Activated T-cell treated with anti-CD3 and anti-CD28 coated beads, Interleukin-2, amount 50 U/mL, for 72 hours (primary cell): ENCODE measurements at places on chromosomes 16 and 17. TPM values are rescaled to one million over a fixed set of nuclear protein-coding genes. Genes with fewer than 3 reads are reported as not detected.

GRCh38 chr16:75195811-75196790, 10.9 kb downstream of the CTRB2 start:
- no peak for DNase-seq

DNA sequence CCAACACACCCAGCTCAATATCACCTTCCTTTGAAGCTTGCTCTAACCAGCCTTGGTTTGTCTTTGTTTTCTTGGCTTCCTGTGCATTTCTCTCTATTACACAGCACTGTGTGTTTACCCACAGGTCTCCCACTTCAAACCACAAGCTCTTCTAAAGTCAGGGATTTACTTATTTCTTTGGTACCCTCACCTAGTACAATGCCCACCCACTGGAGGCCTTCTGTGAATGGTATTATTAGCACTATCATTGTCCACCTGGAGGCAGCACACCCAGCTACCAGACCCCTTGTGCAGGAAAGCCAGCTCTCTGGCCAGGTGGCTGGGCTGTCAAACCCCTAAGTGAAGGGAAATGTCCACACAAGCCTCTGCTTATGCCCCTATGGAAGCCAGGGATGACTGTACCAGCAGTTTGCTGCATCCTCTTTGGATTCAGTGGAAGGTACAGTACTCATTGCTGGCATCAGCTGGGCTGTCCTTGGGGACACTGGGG, 9.4 kb upstream of the TOP2A start:
- peak; percentile 40 for DNase-seq

DNA sequence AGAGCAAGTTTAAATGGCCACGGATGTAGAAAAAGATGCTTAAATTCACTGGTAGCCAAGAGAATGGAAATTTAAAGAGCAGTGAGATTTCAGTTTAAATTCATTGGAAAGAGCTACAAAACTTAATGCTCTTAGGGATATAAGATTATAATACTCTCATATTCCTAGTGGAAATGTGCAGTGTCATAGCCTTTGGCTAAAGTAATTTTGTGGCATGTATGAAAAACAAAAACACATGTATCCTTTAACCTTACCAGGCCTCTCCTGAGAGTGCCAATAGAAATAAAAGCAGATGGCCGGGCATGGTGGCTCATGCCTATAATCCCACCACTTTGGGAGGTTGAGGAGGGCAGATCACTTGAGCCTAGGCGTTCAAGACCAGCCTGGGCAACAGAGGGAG, 289.2 kb downstream of the PHKB start:
- DNase-seq, result no peak

DNA sequence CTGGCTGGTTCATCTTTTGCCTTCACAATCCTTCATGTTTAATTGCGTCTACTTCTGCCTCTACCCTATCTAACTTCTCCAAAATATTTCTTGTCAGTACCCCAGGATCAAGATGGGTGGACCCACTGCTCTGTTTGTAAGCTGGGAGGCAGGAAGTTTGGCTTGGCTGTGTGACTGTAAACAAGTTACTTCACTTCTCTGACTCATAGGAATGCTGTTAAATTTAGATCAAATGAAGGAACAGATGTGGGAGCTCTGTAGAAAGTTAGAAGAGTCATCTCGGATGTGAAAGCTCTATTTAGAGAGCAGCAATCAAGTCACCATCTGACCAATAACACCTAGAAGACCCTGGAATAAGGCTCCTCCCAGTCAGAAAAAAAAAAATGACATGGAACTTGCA, 55.2 kb upstream of the MRTFB start:
- DNase-seq, result no peak

DNA sequence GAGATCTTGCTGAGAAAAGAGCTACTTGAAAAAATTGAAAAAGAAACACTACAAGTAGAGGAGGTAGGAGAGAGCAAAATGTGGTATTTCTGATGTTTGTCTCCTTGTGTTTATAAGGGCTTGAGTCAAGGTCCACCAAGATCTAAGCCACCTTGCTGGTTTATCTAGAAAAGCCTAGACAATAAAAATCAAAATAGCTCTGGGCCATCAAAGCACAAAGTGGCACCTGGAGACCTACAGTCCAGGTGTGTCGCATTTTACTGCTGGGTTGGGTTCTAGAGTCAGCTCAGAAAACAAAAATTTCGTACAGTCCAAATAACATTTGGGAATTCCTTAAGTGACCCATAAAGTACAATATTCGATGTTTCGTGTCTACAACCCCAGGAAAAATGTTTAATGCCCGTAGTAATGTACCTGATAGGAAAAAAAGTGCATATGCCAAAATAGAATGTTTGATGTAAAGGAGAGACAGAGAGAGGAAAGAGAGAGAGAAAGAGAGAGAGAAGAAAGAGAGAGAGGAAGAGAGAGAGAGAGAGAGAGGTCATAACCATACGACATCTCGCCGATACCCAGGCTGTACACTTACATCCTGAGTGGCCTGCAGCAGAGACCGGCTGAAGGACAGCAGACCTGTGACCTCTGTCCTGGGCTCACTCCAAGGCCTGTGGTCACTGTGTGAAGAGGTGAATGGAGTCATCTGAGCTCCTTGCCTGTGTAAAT, 27.1 kb downstream of the PRSS54 start:
- no peak for DNase-seq

DNA sequence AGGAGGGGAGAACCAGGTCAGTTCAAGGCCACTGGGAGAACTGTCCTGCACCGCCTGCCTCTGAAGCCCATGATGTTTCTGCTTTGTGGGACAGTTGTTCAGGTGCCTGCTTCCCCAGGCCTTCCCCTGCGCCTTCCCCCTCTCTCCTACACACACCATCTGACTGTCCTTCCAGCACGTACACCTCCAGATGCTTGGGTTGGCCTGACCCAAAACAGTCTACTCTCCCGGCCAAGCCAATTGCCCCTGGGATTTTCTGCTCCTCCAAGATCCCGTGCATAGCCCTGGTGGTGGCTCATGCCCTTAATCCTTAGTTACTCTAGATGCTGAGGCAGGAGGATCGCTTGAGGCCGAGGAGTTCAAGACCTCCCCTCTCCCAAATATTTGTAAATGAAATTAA, 684 bp upstream of the RSAD1 start:
- DNase-seq, result no peak

DNA sequence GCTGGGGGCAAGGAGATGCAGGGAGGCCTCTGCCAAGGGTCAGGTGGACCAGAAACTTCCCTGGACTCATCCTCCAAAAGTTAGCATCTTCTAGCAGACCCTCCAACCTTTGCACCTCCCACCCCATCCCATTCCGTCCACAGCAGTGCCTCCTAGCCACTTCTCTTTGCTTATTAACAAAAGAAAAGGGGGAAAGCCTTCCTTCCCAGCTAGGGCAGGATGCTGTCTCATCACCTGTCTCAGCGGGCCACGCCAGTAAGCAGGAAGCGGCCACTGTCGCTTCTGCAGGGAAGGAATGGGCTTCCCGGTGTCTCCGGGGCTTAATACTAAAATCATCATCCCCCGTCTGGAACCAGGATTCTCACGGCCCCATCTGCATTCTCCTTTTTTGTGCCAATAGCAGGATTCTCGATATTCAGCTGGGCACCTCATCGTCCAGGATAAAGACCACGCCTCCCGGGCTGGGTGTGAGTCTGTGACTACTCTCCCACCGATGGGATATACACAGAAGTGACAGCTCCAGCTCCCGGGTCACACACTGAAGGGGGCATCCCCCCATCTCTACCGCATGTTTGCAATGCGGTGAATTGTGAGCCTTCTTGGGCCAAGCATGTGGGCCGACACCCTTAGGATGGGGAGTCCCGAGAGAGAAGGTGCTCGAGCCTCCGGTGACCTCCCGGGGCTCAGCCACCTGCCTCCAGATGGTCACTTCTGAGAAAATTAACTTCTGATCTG, 15.5 kb upstream of the RBFOX3 start:
- DNase-seq, result no peak

DNA sequence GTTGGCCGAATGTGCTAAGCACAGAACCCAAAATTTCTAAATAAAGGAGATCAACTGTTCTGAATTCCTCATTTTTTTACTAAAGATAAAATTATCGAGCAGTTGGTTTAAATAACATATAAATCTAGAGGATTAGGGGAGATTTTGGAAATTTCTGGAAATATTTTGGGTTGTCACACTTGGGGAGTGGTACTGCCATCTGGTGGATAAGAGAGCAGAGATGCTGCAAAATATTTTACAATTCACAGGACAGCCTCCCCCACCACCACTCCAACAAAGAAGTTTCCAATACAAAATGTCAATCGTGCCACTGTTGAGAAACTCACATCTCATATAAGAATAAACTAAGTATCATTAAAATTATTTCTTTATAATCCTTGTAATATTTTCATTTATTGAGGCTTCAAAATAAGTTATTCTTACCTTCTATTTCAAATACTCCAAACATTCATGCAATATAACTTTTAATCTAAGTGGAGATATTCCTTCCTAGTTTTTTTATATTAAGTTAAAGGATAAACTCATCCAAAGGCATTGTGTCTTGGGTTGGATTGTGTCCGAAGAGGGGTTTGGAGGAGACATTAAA, 17.0 kb upstream of the ABCA8 start:
- DNase-seq, result no peak

- no peak for DNase-seq
These were observed 207.5 kb downstream of the PRKCA start for GRCh38 chr17:66509926-66510325.

DNA sequence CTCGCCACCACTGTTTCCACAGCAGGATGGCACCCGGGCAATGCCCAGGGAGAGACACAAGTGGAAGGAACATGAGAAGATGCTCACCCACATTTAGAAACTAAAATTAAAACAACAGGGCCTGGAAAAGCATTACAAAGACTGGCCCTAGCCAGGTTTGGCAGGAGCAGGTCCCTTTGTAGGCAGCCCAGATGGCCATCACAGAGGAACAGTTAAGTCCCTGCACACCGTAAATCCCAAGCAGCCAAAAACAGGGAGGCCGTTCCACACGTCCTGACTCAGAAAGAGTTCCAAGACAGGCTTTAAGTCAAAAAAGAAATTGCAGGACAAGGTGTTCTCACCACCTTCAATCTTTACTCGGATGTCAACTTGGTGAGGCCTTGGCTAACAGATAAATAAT, 127.1 kb downstream of the DYNLRB2 start:
- DNase-seq, result no peak

DNA sequence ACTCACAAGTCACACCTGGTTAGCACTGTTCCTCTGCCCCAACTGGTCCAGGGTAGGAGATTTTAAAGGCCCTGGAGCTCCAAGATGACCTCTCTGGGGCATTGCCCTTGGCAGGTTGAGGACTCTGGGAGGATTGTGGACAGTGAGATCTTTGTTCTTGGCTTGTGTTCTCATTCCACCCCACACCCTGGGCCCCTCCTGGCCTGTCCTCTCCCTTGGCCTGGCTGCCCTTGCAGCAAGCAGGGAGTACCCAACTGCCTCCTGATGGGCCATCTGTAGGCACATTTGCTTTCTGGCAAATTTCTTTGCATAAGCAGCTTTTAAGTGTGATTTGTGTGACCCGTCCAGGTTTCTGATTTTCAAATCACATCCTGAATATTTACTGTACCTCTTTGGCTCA, 239.6 kb downstream of the UTP18 start:
- no peak for DNase-seq

DNA sequence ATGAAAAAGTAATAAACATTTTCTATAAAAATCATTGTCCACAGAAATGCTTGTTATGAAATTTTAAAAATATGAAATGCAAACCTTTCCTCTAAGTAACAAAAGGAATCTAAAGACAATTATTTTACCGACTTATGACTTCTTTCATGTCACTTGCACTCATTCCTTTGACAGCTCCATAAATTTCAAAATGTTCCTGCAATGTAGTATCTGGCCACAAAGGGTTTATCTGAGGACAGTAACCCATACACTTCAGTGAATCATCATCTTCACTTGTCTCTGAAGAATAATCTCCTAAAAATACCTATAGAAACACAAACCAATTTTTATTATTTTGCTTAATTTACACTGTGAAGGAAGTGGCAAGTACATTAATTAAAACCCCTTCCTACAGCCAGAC, 25.6 kb upstream of the ABCA10 start:
- DNase-seq, result no peak

DNA sequence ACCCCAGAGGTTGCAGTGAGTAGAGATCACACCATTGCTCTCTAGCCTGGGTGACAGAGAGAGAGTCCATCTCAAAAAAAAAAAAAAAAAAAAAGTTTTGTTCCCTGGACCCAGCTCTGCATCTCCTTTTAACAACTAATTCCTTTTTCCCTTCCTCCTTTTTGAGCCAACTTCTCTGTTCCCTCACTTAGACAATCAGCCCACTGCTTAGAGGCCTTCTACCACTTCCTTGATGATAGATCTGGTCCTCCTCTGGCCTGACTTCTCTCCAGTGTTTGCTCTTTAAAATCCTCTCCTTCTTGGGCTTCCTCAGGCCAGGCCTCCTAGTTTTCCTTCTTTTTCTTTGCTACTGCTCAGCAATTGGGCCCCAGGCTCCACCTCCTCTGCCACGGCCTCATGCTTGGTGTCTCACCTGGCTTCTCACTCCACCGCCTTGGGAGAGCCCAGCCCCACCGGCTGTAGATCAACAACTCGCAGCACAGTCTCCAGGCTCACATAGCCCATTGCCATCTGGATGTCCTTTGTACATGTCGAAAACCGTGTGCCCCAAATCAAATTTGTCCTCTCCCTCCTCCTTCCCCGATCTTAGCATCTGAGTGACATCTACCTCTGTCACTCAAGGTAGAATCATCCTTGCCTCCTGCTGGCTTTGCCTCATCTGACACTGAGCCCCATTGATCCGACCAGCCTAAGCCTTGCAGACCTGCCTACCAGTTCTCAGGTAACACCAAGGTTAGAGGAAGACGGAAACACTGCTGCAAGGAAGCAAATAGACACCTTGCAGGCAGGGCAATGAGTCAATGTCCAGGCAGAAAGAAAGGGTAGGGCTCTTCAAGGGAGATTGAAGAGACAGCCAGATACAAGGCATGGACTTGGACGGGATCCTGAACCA, 17.4 kb downstream of the ARHGAP27 start:
- DNase-seq, result no peak

GRCh38 chr16:56373003-56373402, 52.3 kb downstream of the AMFR start:
- DNase-seq, result no peak

DNA sequence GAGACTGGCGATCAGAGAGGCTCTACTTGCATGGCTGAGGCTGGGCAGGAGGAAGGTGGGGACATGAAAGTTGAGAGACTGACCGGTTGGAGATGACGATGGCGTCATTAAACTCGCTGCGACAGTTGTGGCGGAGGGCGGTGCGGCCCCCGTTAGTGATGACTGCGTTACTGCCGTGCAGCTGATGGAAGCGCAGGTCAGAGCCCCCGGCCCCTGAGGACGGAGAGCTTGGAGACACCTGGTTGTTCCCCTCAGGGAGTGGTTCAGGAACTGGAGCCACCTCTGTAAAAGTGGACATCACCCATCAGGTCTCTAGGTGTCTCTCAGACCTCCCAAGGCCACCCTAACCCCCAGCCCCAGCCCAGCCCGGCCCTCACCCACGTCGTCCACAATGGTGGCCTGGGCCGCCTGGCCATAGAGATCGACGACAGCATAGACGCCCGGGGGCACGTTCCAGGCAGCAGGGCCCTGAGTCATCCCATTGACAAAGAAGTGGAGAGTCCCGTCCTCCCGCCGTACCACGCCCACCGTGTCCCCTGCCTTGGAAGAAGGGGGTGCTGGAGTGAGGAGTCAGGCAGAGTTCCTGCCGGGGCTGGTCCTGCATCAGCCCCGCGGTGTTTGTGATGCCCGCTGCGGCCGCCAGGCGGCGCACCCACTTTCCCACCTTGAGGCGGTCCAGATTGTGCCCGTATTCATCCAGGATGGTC, 5.3 kb downstream of the NEURL4 start:
- DNase-seq, result peak; percentile 64

GRCh38 chr17:41547921-41548843, 20.1 kb upstream of the KRT19 start:
- DNase-seq, result peak; percentile 83

Gene CLDN9
- not detected for total RNA-seq

Gene RPL19
- total RNA-seq, result 2,889 TPM

Gene AHSP
- not detected for total RNA-seq

Gene SLC22A31
- 1.3 TPM for total RNA-seq

Gene LRRC37A
- 1.5 TPM for total RNA-seq

Gene CACNG5
- not detected for total RNA-seq
